ENCODE measurements at places on chromosomes 6 and 20.

DNA sequence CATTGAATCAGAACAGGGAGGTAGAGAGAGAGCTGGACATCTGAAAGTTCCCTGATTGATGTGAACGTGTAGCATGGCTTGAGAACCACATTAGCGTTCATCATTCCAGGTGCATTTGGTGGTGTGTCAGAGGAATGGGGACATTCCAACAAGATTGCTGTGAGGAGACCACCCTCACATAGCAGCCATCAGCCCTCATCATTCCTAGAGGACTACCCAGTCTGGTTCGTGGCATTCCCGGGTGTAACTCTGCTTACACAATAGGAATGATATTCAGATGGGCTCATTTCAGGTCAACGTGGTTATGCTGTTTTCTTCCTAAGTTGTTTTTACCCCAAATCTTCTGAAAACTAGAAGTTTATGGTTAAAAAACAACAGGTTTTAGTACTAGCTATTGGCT, 62.2 kb upstream of the KLHL31 start:
- DNase-seq: no peak

- DNase-seq: no peak
Measured at GRCh38 chr6:73747289-73747688, 51.3 kb downstream of the CD109 start.

DNA sequence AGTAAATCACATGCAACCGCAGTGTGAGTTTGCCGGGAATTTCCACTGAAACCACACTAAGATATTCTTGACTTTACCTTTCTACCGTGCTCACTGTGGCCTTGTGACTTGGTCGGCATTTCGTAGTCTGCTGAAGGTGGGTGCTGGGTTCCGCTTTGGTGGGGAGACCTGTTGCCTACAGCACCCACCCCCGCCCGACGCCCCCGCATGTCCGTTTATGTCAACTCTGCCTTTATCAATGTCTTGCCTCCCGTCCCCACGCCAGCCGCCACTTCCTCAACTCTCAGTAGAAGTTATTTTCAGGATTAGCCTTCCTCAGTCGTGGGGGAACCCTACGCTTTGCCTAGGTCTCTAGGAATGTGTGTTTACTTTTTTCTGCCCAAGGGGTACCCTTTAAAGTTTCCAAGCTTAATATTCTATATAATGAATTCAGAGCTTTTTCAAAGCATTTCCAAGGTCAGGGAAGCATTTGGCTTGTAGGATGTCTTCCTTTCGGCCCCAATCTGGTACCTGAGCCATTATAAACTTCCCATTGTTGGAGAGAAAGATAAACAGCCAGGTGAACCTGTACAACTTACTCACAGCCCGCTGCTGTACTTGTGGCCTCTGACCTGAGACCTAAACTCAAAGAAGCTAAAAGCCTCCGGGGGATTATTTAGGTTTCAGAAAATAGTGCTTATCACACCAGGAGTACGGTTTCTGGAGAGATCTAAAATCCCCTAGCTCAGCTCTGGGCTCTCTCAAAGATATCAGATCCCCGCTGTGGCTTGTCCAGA, 54.2 kb downstream of the TBC1D7 start:
- DNase-seq: peak; percentile 69

DNA sequence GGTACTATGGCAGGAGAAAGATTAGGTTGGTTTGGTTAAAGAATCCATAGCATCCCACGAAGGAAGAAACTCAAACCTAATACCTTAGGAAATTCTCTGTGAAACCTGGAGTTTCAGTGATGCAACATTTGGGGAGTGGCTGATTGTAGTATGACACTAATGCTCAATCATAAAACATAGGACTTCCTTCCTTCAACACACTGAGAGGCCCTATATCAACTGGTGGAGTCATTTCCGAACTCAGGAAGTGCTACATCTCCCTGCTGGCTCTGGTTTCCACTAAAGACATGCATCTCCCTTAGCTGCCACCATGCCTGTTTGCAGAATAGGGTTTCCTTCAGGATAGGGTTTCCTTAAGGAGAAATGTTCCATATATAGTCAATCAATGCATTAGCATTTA, 5.2 kb upstream of the MANEA start:
- no peak for DNase-seq

- DNase-seq: no peak
Measured at GRCh38 chr6:113640051-113640450, 217.1 kb upstream of the MARCKS start.

DNA sequence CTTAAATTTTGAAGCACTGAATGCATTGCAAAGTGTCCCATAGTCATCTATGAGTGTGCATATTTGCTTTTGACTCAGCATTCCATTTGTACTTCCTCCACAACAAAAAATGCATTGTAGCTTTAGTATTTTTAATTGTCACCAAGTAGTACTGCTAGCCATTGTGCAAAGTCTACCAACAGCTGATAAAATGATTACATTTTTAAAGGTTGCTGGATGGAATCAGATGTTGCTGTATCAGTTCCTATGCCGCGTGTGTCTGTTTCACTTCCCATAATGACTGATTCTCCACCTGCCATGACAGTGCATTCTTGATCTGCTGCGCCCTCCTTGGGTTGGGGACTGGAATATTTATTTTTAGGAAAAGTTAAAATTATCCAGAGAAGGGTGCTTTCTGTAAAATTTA, 41.2 kb downstream of the SLX4IP start:
- DNase-seq: no peak

DNA sequence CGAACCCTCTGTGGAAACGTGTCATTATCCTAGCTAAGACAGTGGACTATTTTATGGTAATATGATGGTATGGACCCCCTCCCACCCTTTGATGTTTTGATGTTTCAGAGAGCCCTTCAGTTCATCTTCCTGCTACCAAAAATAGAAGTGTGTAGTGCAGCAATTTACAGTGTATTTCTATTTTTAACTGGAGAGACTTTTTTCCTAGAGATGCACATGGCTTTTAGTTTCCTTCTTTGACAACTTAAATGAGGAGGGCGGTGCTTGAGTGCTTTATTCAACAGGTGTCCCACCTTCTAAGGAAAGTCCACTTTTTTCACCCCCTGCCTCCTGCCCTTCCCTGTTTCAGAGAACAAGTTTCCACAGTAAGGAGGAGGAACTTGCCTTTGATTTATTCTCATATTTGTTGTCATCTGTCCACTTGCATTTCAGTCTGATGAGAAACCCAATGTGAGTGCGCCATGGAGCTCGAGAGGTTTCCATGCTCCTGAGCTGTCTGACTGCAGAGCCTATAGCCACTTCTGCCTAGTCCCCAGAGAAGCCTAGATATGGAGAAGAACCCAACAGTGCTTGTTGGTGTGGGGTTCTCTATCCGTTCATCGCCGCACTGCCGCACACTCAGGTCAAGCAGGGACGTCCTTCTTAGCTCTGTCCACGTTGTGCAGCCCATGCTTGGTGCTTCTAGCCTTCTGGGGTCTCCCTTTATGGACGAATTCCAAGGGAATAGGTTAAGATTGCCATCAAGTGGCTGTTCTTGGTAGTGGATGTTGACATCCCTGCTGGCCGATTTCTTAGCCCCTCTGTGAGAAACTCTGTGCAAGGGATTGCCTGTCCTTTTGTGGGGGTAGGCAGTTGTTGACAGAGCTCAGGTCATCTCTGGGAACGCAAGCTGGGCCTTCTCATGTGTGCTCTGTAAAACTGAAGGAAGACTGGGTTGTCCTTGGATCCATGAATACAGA, 144.2 kb downstream of the JARID2 start:
- no peak for DNase-seq

DNA sequence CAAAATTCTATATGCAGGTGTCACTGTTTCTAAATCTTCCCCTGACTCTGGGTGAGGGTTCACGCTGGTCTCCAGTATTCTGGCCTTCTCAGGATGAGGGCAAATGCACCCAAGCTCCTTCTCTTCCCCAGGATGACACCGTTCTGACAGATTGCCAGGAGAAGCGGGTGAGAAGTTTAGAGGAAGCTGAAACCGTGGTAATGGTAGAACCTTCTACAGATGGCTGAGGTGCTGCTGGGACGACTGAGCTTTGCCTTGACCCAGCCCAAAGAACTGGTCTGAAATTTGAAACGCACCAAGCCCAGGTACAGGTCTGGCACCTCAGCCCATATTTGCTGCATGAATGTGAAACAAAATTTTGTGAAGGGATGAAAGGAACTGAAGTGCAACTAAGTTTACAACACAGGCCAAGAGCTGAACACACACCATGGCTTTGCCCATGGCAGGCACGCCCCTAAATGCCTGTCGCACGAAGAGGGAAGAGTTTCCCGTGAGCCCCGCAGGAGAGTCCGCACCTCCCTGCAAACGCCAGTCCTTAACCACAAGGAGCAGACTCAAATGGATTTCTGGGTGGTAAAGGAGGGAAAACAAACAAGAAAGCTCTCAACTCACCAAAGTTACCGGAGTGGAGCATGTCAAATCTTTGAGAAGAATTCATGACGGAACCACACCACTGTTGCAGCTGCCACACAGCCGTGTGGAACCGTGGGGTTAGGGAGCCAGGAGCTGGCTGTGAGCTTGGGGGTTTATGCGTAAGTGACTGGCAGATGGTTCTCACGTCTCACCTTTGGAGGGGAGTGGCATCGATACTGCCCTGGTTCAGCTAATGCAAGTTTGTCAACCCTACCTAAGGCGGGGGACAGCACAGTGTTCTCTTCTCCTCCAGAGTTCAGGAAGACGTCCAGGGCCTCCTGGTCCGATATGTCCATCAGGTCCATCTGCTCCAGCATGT, 138.9 kb downstream of the DTNBP1 start:
- DNase-seq: peak; percentile 27

DNA sequence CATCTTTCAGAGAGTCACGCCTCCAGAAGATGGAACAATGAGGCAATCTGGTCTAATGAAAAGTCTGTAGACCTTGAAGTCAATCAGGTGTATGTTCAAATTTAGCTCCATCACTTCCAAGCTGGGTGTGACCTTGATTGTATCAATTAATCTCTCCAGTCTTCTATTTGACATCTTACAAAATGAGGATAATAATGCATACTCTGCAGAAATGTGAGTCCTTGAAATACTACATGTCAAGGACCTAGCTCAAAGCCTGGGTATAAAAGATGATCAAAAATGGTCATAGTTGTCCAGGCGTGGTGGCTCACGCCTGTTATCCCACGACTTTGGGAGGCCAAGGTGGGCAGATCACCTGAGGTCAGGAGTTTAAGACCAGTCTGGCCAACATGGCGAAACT, 29.8 kb downstream of the CGA start:
- DNase-seq: no peak

DNA sequence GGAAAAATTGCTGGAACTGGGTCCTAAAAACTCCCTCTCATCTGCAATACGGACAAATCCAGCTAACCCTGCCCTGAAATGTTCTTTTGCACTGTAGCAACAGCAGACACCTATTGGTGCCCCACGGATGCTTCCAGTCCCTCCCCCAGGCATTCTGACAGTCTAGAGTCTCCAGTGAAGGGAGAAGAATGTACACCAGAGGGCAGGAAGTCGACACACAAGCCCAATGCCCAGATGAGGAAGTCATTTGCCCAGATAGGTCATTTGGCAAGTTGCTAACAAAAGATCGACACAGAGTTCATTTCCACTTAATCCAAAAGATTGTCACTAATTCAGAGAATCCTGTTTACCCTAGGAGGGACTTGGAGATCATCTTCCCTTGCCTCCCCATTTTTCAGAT, 293.0 kb upstream of the PRDM1 start:
- no peak for DNase-seq

DNA sequence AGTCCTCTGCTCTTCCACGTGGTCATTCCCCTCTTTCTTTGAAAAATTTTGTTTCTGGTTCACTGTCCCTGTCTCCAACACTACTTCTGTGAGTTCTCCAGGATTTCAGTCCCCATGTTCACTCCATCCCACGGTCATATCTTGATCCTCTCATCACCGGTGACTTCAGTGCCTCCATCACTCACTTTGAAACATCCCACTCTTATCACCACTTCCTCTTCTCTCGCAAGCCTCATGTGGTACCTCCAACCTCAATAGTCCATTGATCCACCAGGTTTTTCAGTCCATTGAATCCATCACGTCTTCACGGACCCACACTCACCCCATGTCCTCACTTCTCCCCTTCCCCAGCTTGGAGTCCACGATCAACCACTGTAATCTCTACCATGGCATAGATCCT, 64.8 kb downstream of the CARMIL1 start:
- DNase-seq: no peak

GRCh38 chr6:1170794-1171193, 141.1 kb upstream of the FOXQ1 start:
- DNase-seq: no peak

Data from activated T-cell treated with anti-CD3 and anti-CD28 coated beads, Interleukin-2, amount 50 U/mL, for 24 hours (primary cell).